Natural killer cell (primary cell): ENCODE measurements at places on chromosomes 5 and 9.
A peak's percentile ranks its signal among the peaks of the same experiment; 100 is the strongest.

DNA sequence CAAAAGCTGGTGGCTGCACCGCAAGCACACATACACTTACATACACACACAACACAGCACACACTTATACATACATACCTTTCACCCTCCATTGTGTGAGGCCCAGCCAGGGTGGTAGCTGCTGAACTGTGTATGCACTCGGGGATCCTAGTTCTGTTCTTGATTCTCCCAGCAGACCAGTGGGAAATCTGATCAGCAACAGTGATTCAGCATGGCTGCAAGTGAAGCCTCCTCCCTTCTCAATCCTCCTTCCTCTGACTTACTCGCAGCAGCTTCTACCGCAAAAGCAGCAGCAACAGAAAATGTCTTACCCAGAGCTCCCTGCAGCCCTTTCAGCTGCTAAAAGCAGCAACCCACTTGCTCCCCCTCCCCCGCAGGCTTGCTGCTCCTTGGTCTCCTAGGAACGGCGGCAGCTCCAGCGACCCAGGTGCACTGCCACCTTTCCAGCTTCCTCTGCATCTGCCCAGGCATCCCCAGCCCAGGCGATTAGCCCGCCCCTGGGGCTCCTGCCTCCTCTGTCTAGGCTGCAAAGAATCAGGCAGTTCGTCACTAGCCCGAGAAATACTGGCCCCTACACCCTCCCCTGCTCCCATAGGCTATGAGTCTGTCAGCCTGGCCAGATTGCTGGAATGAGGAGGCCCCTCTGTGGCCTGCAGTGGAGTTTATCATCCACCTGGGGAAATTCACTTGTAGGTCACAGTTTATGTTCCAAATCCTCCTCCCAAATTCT, at the start of gene KLHL3:
Gene KLHL3, minus strand, starts transcription at position 535 of the 730 bp plus-strand sequence. Its CDS starts 443 bp downstream, at position 92.
- DNase-seq, result peak; percentile 59

DNA sequence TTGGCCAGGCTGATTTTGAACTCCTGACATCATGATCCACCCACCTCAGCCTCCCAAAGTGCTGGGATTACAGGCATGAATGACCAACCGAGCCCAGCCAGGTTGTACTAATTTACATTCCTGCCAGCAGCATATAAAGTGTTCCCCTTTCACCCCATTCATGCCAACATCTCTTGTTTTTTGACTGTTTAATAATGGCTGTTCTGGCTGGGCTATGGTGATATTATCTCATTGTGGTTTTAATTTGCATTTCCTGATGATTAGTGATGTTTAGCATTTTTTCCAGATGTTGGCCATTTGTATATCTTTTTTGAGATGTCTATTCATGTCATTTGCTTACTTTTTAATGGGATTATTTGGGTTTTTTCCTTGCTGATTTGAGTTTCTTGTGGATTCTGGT, 87.3 kb downstream of the INVS start:
- no peak for DNase-seq

- no peak for DNase-seq
These were observed 8.7 kb downstream of the GAPT start for GRCh38 chr5:58499941-58500340.

- no peak for DNase-seq
These were observed 19.3 kb upstream of the WNT8A start for GRCh38 chr5:138064526-138064925.

GRCh38 chr5:106451998-106452397, 1218.7 kb downstream of the EFNA5 start:
- no peak for DNase-seq

DNA sequence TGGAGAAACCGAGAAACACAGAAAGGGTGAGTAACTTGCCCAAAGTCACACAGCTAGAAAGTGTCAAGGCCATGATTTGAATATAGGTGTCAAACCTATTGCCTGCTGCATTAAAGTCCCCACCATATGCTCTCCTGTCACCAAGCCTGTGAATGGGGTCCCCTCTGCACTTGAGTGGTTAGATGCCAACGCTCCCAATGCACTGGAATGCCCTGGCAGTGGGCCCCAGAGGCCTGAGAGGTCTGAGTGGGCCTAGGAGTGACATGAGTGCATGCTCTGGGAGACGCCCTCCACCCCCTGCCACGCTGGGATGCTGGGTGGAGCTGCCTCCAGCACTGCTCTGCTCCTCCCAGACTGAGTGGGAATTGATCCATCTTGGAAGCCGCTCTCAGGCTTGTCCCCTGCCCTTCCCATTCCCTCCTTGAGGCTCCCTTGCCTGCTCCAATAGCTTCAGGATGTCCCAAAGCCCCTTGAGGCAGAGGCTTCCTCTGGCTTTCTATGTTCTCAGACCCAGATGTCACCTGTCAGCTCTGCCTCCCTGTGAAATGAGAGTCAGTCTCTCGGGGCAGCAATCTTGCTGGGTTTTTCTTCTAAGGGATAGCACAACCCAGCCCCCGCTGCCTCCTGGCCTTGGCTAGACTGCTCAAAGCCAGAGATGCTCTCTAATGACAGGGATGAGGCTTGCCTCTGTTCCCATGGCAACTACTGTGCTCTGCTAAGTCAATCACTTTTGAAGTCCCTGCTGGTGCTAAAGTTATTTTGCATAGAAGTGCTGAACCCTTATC, 6.6 kb upstream of the ARSI start:
- DNase-seq, result no peak

- DNase-seq, result no peak
These were observed 229.8 kb downstream of the FANCC start for GRCh38 chr9:95087659-95088242.

- DNase-seq, result no peak
These were observed 63.6 kb downstream of the RNF180 start for GRCh38 chr5:64229163-64229774.

DNA sequence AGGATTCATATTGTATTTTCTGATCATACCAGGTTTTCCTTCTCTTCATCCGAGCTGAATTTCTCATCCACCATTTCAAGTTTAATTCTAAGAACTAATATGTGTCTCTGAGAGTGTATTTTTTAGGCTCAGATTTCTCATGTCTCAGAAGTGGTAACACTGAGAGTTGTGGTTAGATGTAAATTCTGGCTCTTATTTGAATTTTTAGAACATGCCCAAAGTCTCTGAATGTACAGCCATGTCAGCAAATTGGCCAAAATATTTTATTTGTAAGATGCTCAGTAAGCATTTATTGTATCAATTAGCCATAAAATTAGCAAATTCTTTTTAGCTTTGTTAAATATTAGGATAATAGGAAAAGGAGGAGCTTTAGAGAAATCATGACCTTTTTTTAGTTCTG, 16.6 kb downstream of the SV2C start:
- no peak for DNase-seq

DNA sequence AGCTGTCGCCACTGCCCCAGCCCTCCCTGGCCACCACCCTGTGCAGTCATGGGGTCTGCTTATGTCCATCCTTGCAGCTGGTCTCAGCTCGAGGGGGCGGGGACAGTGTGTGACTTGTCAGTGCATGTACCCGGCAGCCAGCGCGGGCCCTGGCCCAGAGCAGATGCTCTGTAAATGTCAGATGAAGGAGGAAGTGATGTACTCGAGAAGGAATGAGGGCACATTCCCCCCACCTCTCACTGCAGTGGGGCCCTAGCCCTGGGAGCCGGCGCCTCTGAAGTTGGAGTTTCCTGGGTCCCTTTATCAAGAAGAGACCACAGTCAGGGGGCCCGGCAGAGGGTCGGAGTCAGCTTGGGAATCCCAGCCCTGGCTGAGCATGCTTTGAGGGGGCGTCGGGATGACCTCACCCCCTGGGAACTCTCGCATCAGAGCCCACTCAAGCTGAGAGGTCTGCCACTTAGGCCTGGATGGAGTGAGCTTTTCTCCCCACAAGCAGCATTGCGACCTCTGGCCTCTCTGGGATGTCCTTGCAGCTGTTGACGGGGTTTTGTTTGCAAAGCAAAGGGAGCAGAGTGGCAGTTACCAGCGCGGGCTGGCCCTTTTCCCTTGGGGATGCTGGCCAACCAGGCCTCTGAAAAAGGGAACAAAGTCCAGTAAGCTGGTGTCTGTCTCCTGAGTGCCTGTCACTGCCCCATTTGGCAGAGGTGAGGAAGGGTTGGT, 19.0 kb downstream of the NEURL1B start:
- no peak for DNase-seq

- DNase-seq, result no peak
These were observed 42.3 kb downstream of the LHFPL2 start for GRCh38 chr5:78606241-78606640.

- no peak for DNase-seq
These were observed 122.5 kb downstream of the SLC1A3 start for GRCh38 chr5:36728697-36729543.

DNA sequence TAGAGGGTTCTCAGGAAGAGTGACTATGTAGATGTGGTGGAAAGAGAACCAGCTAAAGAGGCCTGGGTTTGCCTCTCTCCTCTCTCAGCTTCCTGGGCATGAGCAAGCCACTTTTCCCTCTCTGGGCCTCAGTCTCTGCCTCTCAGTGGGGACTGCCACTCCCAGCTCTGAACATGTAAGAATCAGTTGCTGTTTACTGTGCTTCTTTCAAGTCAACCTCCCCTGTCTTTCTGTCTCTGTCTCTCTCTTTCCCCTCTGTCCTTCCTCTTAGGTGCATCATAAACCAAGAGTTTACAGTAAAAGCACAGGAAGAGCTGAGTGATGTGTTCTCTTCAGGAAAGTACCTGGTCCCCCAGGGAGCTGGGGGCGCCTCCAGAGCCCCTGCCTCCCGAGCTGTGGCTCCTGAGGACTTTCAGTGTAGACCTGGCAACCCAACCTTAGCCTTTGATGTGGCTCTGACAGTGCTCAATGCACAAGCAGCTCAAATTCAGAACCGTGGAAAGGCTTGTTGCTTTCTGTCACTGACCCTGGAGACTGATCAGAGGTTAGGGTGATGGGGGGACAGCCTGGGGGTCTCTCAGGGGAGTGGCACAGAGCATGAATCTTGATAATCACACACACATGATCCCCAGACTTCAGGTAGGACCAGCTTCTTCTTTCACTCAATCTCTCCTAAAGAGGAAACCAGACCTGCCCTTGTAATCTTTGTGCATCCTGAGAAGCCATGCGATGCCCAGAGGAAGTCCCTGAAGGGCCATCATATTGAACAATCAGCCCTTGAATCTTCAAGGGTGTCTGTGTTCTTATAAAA, 59.4 kb upstream of the TNFSF8 start:
- DNase-seq, result peak; percentile 64

GRCh38 chr9:71685988-71686387, 82.3 kb downstream of the CEMIP2 start:
- no peak for DNase-seq

DNA sequence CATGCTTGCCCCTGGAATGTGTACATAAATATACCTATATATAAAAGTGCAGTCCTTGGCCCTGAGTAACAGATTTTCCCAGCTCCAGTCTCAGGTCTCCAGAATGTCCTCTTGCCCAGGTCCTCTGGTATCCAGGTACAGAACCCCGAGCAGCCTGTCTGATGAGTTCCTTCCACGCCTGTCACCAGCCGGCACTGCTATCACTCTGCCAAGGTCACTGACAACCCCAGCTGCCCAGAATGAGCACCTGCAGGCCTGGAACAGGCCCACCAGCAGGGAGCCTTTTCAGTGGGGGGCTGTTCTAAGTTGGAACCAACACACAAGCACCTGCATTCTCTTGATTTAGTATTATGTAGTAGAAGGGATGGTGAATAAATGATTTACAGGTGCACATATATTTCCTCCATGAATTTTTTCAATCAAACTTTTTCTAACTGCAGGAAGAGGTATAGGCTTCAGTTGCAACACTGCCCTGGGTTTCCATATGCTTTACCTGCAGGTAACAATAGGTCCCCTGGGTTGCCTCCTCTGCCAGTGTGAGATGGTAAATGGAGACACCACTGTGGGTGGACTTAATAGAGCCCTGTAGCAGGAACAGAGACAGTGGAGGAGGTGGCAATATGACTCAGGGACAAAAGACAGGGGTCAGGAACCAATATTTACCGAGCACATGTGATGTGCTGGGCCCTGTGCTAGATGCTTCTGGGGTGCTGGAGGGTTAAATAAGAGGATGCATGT, 291.9 kb downstream of the SPOCK1 start:
- DNase-seq, result no peak

GRCh38 chr5:91146230-91146629, 236.9 kb downstream of the ARRDC3 start:
- no peak for DNase-seq

- no peak for DNase-seq
These were observed 43.2 kb downstream of the WWC1 start for GRCh38 chr5:168334695-168335094.

- no peak for DNase-seq
These were observed 132.6 kb upstream of the IRX4 start for GRCh38 chr5:2015124-2015848.

- no peak for DNase-seq
These were observed 243.3 kb upstream of the ACTBL2 start for GRCh38 chr5:57725658-57726504.

GRCh38 chr5:56610093-56610698, 205.2 kb upstream of the MAP3K1 start:
- no peak for DNase-seq

GRCh38 chr5:172745838-172746237, 25.2 kb downstream of the DUSP1 start:
- DNase-seq, result no peak

DNA sequence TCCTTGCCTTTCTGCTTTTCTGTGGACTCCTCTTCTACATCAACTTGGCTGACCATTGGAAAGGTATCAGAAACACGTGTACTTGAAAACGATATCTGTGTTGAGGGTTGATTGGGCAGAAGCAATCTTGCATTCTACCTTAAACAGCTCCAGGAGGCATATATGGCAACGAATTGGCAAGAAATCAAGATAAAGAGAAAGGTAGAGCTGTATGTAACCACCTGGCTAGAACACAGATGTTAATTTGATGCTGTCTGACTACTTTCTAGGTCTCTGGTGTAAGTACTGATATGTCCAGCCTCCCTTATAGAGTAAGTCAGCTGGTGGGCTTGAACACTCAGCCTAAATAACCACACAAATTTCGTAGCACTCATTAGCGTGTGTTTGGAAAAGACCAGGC, 1.3 kb downstream of the MAN1B1 start:
- DNase-seq, result no peak

GRCh38 chr5:27241564-27242257, 203.3 kb upstream of the CDH9 start:
- DNase-seq, result no peak

GRCh38 chr5:66343370-66344071, 199.4 kb downstream of the SREK1 start:
- DNase-seq, result no peak

DNA sequence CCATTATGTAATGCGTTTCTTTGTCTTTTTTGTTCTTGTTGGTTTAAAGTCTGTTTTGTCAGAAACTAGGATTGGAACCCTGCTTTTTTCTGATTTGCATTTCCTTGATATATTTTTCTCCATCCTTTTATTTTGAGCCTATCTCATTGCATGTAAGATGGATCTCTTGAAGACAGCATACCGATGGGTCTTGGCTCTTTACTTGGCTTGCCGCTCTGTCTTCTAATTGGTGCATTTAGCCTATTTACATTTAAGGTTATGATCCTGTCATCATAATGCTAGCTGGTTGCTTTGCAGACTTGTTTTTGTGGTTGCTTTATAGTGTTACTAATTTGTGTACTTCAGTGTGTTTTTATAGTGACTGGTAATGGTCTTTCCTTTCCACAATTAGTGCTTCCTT, 13.3 kb upstream of the CDKN2B start:
- no peak for DNase-seq

GRCh38 chr5:13860146-13860545, 84.3 kb downstream of the DNAH5 start:
- no peak for DNase-seq
